ENCODE measurements at places on chromosomes 4 and X.

DNA sequence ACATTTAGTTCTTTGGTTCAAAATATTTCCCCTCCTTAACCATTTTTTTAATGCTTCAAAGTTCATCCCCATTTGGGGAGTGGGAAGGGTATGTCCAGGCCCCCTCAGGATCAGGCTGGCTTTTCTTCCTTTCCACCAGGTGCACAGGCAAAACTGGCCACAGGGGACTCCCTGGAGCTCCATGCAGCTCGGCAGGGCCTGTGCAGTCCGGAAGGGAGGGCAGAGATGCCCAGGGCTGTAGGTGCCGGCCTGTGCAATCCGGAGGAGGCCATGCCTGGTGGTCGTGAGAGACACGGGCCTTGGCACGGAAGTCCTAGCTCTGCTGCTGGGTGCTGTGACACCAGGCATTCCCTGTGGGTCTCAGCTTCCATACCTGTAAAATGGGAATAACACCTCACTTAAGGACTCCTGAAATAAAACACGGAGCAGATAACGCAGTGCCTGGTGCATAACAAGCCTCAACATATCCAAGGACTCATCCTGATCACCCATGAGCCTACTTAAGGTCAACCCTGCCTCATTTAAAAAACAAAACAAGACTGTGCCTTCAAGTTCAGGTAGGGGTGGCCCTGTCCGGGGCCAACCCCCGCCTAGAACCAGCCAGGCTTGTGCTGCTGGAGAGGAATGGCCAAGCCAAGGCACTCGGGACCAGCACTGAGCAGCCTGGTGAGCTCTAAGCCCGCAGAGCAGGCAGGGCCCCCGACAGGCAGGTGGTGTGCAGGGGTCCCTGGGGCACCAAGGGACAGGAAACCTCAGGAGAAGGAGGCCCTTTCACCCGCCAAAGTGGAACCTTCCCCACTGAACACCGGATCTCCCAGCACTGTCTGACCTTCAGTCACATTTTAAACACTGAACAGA is 21.2 kb upstream of the CYP4V2 start:
- DNase-seq, result no peak

GRCh38 chrX:150767475-150768131 is 74.4 kb downstream of the MTMR1 start:
- no peak for DNase-seq

DNA sequence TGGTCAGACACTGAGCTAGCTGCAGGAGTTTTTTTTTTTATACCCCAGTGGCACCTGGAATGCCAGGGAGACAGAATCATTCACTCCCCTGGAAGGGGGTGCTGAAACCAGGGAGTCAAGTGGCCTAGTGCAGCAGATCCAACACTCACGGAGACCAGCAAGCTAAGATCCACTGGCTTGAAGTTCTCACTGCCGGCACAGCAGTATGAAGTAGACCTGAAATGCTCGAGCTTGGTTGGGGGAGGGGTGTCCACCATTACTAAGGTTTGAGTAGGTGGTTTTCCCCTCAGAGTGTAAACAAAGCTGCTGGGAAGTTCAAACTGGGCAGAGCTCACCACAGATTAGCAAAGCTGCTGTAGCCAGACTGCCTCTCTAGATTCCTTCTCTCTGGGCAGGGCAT is 537.9 kb upstream of the LCORL start:
- DNase-seq, result no peak

DNA sequence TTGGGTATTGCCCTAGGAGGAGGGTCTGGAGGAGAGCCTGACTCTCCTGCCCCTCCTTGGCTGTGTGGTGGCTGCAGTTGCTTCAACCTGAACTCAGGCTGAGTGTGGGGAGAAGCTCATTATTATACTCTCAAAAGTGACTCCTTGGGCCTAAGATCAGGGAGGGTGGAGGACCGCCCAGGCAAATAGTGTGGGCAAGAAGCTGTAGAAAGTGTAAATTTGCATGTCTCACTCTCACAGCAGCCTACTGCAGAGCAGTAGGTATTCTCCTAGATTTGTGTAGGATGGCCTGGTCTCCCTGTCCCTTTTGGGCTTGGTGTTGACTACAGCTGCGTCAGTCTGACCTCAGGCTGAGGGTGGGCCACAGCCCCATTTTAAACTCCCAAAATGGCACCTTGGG is 156.1 kb downstream of the ZNF330 start:
- DNase-seq, result no peak

GRCh38 chr4:83074086-83074704 is 39.2 kb downstream of the COPS4 start:
- peak; percentile 9 for DNase-seq

DNA sequence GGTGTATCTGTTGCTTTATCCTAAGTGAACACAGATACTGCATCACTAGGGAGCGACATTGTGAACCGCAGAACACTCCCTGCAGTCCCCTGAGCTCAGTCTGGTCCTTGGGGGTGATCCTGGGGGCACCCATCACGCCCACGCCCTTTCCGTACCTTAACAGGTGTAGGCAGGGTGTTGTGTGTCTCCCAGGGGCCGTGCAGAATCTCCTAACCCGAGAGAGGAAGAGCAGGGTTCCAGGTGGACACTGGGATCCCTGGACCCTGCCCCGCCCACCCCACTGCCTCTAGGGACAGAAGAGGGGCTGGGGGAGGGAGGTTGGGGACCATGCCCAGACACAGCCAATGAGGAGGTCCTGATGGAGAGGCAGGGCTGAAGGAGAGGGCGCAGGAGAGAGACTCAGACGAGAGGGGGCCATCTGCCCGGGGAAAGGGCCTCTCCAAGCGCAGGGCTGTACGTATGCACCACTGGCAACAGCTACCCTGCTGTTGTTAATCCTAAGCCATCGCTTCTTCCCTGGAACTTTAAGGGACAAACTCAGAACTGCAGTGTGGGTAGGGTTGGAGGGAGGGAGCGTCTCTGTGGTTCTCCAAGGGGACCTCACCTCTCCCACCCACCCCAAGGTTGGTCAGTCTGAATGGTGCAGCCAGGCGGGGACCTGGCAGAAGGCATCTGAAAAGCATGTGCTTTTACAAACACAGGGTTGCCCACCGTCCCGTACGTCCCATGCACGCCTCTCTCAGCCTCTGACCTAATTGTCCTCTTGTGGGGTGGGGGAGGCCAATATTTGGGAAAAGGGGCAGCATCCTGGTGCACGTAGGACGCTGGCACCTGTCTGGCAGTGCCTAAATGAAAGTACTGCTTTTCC is 2.5 kb downstream of the P2RY8 start:
- no peak for DNase-seq

- DNase-seq, result no peak
Measured at GRCh38 chr4:3353752-3354454, 61.1 kb downstream of the RGS12 start.

DNA sequence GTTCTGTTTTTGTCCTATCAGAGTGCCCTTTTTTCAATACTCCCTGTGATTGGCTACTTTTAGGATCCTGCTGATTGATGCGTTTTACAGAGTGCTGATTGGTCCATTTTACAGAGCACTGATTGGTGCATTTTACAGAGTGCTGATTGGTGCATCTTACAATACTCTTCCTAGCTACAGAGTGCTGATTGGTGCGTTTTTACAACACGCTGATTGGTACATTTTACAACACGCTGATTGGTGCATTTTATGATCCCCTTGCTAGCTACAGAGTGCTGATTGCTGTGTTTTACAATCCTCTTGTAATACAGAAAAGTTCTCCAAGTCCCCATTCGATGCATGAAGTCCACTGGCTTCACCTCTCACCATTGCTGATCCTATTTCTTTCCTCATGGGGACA is 176.8 kb downstream of the GC start:
- no peak for DNase-seq

DNA sequence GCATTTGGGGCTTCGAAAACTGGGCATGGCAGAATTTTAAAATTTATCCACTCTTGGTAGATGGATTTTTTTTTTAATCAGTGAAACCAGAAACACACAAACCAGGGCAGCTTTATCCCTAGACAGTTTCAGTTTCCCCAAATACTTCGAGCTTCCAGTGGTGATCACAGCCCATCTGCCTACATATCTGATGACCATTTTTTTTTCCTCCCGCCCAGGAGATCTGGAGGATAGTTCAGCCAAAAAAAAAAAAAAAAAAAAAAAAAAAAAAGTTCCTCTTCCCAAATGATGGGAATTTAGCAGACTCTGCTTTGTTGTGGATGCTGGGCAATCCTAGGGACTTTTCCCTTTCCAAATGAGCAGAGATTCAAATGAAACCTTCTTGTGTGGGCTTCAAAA is 1.0 kb upstream of the TBC1D9 start:
- DNase-seq, result no peak
